ENCODE measurements at places on chromosomes 7 and 10.

GRCh38 chr7:23783115-23783514 is 73.1 kb downstream of the STK31 start:
- DNase-seq, result no peak

GRCh38 chr7:148702876-148703670 is 4.4 kb downstream of the CUL1 start:
- no peak for DNase-seq

DNA sequence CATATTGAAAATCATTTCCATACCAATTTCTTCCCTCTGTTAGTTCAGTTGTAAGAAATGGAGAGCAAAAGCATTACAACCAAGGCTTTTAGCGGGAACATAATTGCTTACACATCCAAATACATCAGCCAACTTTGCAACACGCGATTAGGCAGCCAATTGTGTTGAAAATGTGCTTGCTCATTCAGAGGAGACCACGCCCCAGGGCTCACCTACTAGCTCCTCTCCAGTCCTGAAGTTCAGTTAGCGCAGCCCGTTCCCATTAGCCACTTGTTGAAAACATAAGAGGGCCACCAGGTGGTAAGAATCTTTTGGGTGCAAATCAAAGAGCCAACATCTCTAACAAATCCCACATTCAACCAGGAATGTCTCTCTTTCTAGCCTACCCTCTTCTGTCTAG is 213.2 kb upstream of the MDFIC start:
- no peak for DNase-seq

DNA sequence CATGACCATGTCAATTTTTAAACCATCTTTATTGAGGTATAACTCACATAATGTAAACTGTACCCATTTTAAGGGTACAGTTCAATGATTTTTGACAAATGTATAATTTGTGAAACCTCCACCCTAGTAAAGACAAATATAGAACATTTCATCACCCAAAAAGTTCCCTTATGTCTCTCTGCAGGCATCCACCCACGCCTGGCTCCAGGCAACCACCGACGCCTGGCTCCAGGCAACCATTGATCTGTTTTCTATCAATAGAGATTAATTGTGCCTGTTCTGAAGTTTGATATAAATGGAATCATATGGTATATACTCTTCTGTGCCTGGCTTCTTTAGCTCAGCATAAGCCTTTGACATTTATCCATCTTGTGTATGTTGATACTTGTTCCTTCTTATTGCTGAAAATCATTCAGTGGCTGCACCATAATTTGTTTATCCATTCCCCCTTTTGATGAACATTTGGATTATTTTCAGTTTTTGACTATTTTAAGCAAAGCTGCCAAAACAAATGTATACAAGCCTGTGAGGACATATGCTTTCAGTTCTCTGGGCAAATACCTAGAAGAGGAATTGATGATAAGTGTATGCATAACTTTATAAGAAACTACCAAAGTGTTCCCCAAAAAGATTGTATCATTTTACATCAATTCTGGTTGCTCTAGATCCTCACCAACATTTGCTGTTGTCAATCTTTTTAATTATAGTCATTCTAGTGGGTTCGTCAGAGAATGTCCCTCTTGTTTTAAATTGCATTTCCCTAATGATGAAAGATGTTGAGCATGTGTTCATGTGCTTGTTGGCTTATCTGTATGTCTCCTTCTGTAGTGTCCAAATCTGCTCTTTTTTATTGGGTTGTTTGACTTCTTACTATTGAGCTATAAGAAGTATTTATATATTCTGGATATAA is 55.7 kb upstream of the HECTD2 start:
- DNase-seq, result peak; percentile 60

DNA sequence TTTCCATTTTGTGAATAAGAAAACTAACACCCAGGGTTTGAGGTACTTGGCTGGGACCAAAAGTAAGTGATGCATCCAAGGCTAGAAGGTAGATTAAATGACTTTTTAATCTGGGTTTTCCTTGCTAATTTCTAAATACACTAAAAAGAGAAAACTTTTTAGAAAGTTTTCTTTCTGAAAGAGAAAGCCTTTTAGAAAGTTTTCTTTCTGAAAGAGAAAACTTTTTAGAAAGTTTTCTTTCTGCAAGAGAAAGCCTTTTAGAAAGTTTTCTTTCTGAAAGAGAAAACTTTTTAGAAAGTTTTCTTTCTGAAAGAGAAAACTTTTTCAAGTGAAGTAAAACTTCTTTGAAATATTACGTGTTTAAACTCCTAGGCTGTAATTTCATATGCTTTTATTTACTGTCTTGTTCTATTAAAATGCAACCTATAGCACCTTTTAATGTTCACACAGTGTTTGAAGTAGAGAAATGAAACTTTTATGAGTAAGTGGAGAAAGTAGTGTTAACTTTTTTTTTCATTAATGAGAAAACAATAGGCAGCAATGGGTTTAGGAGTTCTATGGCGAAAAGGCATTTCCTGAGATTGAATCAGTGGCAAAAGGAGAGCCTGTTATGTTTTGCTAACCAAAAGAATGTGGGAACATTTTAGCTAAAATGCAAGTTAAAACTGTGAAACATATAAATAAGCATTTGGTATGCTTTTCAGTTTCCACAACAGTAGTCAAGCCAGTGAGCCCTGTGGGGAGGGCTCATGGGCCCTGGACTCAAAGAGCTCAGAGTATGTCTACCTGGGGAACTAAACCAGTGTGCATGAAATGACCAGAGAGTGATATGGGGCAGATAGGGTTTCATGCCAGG is 103.7 kb downstream of the RBM20 start:
- no peak for DNase-seq

- DNase-seq, result no peak
Observed at GRCh38 chr7:100472121-100472851, 6.7 kb downstream of the TSC22D4 start.

- peak; percentile 17 for DNase-seq
Observed at GRCh38 chr7:47383072-47383471, 198.8 kb downstream of the TNS3 start.

DNA sequence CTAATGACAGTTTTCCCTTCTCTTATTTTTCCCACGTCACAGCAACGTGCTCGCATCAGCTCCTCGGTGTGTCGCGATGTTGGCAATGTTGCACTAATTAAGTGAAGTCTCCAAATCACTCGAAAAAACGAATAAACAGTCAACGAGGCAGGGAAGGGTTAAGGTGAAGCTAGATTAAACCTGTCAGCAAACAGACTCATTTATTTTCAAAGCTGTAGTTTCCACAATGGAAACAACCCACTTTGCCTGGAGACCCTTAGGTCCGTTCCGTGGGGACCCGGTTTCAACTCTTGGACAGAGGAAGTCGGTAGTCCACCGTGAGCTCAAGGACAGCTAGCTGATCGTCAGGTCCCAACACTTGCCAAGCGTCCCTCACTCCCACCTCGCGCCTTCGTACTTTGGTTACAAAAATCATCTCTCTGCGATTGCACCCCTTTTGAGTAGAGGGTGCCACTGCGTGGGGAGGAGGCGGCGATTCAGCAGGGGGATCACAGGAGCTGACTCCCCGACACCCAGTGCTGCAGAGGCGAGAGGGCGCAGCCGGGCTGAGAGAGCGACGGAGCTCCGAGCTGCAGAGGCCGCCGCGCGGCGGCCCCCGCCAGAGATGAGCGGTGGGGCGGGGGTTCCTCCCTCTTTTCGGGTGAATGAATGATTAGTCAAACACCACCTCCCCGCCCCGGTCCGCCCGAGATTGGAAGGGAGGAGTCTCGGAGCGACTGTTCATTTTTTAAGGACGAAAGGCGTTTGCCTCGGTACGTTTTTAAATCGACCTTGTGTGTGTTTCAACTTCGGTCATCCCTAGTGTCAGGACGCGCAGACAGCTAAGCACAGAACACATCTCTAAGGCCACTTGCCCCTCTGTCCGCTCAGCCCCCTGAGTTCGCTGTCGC is 1.3 kb upstream of the BMPER start:
- DNase-seq, result peak; percentile 75

Data from head of caudate nucleus (tissue), 42 donors.